ENCODE measurements at places on chromosomes 12 and 14.

GRCh38 chr12:132597333-132598316 is 12.8 kb downstream of the LRCOL1 start:
- DNase-seq, result no peak

DNA sequence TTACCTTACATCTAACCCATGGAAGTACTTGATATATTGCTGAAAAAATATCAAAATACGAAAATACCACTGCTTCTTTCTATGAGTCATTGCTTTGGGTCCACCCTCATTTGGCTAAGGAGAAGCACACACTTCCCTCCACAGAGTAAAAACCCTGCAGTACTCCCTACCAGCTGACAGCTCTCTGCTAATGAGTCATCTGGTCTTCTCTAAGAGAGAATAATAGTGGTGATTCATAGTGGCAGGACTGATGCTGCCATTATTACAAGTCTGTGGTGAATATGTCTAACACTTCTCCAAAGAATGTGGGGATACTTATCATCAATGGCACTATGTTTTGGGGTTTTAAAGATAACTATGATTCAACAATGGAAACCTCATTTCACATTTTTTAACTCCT is 90.7 kb downstream of the PPFIA2 start:
- no peak for DNase-seq

GRCh38 chr14:73833530-73834260 is 17.9 kb upstream of the PTGR2 start:
- no peak for DNase-seq

DNA sequence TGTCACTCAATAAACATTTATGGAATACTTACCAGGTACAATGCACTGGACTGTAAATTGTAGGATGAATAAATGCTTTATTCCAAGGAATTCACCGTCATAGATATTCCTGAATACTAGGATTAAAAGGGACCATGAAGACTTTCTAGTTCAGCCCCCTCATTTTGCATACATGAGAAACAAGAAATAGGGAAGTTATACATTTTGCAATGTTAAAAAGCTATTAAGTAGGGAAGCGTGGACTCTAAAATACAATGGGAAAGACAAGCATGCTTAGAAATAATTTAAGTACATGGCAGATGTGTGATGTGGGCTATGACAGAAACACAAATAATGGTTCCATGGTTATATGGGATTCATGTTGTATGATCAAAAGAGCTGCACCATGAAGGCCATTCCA is 89.4 kb upstream of the SYT10 start:
- DNase-seq, result no peak

DNA sequence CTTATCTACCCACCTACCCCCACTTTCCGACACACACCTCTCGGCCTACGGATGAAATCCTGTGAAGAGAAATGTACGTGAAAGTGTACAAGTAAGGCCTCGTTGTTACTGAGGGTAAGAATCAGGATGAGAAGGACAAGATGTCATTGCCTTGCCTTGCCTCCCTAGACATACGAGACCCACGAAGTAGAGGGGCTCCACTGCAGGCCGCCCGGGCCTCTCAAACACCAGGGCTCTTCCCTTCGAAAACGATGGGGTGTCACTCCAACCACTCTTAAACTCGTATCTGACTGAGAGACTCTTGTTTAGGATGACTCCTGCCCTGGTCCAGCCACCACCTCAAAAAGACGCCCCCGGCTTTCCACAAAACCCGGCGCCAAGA is 498 bp downstream of the RACGAP1 start:
- peak; percentile 45 for DNase-seq

GRCh38 chr12:28878629-28879028 is 270.4 kb upstream of the FAR2 start:
- no peak for DNase-seq

DNA sequence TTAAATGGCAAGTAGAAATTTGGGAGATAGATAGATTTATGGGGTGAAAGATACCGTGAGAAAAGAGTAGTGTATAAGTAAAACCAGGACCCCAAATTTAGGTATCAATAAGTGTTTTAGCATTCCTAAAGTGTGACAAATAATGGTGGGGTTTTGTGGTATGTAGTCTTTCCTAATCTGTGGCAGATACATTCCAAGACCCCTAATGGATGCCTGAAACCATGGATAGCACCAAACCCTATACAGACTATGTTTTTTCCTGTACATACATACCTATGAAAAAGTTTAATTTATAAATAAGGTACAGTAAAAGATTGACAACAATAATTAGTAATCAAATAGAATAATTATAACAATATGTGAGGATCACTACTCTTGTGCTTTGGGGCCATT is 14.4 kb upstream of the TCP11L2 start:
- DNase-seq, result no peak

DNA sequence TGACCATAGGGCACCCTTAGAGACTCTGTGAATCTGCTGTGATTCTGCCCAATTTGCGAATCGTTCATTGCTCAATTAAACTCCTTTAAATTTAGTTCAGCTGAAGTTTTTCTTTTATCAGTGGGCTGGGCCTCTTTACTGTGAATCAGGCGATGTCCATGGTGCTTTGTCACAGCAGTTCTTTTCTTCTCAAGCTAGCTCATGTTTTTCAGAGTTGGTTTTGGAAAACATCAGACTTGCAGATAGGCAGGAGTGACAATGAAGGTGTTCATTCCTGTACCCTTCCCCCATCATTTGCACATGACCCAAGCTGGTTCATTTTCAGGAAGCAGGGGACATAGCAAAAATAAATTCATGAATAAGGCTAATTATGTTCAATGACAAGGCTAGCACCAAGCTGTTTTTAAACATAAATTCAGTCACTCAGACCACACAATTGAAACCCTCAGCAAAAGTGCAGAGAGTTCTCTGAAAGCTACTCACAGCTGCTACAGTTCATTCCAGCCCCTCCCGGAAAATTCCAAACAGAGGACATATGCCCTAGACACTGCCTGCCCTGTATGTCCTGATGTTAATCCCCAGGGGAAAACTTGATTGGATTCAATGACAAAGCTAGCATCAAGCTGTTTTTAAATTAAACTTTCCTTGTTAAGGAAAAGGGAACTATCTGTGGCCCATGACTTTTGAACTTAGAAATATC is 383.3 kb downstream of the C12orf75 start:
- no peak for DNase-seq

DNA sequence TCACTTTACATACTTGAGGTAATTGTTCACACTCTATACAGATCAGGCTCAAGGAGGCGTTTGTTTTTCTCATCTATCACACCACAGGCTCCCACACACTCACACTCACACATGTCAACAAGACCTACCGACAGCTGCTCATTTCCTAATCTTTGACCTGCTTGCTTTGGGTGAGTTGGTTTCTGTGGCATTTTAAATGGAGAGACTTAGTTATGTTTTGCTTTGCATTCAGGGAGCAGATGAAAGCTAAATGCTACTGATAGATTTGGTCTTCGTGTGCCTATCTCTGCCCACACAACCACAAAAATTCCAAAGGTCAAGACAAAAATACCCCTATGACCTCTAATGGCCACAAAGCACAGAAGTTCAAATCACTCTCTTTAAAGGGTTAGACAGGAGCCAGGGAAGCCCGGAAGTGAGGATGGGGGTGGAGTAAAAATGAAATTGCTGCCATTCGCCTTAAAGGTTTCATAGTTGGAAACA is 203.5 kb upstream of the G2E3 start:
- DNase-seq, result no peak

DNA sequence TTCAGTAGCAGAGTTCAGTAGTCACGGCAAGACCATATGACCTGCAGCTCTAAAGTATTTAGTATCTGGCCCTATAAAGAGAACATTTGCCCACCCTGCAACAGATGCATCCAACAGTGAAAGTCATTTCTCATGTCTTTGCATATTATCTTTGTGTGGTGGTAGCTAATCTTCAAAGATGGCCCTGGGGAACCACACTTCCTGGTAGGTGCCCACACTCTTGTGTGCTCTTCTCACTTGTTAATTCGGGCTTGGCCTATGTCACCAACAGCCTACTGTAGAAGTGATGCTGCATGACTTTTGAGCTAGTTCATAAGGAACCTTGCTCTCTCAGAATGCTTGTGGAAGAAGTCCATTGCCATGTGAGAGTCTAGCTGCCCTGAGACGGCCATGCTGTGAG is 85.6 kb downstream of the MAP1LC3B2 start:
- no peak for DNase-seq

- DNase-seq, result no peak
These were observed 8.2 kb downstream of the KCNA5 start for GRCh38 chr12:5051913-5052312.

- no peak for DNase-seq
These were observed 29.0 kb downstream of the PPFIBP1 start for GRCh38 chr12:27552886-27553560.

DNA sequence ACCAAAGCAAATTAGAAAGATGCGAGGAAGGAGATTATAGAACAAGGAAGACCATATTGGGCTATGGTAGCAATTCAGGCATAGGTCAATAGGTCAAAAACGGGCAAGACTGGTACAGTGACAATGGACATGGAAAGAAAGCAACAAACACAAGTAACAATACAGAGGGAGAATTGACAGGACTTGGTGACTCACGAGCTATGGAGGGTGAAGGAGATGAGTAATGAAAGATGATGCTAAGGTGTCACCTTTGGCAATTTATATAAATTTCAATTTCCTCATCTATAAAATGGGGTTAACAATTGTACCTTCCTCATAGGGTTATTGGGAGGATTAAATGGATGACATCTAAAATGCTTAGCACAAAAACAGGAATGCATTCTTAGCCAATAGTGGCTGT is 15.1 kb upstream of the DUSP16 start:
- no peak for DNase-seq

DNA sequence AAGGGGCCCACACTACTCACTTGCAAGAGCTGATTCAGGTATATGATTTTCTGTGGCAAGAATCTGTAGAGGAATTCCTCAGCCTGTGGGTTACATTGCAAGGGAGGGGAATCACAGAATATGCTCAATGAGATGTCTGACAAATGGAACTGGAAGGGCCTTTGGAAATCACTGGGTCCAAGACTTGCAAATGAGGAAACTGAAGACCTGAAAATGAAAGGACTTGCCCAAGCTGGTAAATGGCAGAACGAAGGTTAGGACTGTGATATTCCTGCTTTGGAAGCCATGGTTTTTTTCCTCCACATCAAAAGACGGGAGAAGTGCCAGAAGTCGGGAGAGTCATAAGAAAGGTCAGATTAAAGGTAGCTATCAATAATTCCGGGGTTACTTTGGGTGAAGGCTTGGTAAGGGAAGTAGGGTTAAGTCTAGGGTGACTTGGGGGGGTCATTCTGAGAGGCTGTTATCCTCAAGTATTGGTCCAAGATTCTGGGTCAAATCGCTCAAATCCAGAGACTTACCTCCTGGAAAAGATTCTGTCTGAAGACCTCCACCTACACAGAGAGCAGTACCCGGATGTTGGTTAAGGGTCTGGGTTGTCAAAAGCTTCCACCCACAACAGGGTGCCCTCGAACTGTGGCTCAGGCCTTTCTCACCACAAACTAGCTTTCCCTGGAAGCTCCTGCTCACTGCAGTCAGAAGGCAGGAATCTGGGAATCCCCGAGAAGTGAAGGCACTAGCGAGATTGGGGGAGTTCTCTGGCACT is 539 bp downstream of the PSME2 start:
- DNase-seq, result no peak

DNA sequence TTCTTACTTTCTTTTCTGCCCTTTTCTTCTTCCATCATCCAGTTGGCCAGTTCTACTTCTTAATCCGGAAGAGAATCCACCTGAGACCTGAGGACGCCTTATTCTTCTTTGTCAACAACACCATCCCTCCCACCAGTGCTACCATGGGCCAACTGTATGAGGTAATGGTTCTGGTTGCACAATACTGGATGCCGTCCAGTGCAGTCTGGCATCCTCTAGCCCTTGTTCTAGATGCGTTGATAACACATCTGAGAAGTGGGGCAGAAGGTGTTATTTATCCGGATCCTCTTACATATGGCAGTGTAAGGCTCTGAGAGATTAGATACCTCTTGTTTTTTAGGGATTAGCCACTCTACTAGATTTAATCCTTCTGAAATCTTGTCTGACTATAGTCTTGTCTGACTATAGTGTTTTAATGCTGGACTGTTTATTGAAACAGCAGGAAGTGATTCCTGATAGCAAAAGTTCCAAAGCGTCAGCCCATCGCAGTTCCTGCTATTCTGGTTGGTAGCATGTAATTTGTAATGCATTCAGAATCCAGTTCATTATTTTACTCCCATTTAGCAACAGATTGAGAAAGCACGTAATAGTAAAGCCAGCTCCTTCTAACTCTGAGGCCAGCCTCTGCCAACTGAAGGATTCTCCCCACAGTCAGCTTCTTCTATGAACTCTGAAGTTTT is 7.9 kb downstream of the GABARAPL1 start:
- no peak for DNase-seq

DNA sequence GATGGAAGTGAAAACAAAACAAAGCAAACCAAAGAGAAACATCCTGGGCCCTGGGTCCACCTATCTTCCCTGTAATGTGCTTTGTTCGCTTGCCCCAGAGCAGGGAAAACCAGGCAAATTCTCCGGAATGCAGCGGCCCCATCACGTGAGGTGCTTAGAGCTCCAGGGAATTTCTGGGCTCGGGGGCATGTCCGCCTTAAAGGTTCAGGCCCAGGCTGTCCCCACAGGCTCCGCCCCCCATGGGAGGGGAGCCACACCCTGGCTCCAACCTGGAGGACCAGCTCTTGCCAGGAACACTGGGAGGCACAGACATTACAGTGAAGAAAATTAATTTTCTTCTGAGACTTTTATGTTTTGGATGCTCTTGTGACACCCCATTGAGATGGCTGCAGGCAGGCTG is 69.9 kb downstream of the RBM19 start:
- DNase-seq, result no peak

- DNase-seq, result no peak
These were observed 79.0 kb downstream of the PITPNM2 start for GRCh38 chr12:123071857-123072256.

GRCh38 chr14:73627151-73627558 is 14.8 kb downstream of the ACOT6 start:
- DNase-seq, result no peak

DNA sequence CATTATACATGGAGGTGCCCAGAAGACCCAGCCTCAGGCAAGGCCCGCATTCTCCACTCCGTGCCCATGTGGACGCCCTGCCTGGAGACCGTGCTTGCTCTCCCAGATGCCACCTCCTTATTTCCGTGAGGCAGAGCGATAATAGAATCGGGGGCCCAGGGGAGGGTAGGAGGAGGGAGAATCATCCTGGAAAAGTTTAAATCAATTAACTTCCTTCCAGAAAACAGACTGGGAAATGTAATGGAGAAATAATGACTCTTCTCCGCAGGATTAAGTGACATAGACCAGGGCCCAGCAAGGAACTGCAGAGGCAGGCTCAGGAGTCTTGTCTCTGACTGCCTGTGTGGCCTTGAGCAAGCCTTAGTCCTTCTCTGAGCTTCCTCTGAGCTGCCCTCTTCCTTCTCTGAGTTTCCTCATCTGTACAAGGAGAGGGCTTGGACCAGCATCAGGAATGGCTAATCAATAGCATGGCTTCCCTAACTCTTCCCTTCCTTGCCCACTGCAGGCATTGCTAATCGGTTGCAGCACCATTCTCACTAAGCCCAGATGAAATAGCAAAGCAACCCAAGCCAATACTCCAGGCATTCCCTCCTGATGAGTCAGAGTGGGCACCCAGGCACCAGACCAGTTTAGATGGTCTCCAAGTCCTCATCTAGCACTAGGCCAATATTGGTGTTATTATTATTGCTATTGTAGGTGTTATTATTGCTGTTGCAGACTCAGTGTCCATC is 11.3 kb upstream of the FAM222A start:
- DNase-seq, result no peak

Data from hematopoietic multipotent progenitor cell treated with erythropoietin and hydrocortisone succinate and interleukin-3 and kit ligand, for 8 days (in vitro differentiated cells).